ENCODE measurements at places on chromosomes 16 and 17.

- DNase-seq: no peak
Measured at GRCh38 chr17:81840826-81841778, 6.3 kb upstream of the PPP1R27 start.

DNA sequence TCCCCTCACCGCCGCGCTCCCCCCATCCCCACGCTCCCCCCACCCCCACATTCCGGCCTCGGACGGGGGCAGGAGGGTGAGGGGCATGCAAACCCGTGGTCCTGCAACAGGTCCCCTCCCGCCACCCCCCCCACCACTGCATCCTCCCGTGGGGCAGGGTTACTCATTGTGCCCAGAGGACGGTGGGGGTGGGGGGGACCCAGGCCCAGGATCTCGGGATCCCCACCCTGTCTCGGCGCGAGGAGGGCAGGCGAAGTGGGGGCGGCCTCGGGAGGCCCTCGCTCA lies 8.5 kb downstream of the SLC22A31 start:
- no peak for DNase-seq

DNA sequence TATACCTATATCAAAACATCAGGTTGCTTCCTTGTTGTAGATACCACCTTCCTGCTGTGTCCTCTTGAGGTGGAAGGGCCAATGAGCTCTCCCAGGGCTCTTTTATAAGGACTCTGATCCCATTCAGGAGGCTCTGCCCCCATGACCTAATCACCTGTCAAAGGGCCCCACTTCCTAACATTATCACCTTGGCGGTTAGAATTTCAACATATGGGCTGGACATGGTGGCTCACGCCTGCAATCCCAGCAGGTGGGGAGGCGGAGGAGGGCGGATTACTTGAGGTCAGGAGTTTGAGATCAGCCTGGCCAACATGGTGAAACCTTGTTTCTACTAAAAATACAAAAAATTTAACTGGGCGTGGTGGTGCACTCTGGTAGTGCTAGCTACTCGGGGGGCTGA lies 86.4 kb downstream of the HAPSTR1 start:
- DNase-seq: no peak

DNA sequence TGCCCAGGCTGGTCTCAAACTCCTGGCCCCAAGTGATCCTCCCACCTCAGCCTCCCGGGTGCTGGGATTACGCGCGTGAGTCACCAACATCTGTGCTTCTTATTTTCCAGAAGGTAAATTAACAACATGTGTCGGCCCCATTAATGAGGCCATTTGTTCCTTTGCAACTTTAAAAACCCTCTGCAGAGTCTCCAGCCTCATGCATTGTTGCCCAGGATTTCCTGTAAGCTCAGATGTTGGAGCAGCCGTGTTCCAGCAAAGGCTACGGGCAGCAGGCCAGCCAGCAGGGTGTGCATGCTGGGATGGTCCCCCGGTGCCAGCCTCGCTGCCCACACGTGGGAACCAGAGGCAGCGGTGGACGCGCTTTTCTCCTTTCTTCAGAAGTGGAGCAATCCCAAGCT lies 19.1 kb upstream of the HEXD start:
- no peak for DNase-seq

GRCh38 chr17:46742565-46743270 lies 75.8 kb downstream of the WNT3 start:
- no peak for DNase-seq

DNA sequence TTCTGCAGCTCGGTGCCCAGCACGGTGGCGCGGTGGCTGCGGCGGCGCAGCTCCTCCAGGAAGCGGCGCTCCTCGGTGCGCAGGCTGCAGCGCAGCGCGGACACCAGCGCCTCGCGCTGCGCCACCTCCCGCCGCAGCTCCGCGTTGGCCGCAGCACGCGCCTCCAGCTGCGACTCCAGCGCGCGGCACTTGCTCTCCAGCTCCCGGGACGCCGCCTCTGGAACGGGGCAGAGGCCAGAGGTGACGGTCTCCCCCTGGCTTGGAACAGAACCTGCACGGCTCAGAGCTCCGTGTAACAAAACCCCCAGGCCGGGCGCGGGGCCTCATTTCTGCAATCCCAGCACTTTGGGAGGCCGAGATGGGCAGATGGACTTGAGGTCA lies 13.2 kb upstream of the CLUH start:
- no peak for DNase-seq

DNA sequence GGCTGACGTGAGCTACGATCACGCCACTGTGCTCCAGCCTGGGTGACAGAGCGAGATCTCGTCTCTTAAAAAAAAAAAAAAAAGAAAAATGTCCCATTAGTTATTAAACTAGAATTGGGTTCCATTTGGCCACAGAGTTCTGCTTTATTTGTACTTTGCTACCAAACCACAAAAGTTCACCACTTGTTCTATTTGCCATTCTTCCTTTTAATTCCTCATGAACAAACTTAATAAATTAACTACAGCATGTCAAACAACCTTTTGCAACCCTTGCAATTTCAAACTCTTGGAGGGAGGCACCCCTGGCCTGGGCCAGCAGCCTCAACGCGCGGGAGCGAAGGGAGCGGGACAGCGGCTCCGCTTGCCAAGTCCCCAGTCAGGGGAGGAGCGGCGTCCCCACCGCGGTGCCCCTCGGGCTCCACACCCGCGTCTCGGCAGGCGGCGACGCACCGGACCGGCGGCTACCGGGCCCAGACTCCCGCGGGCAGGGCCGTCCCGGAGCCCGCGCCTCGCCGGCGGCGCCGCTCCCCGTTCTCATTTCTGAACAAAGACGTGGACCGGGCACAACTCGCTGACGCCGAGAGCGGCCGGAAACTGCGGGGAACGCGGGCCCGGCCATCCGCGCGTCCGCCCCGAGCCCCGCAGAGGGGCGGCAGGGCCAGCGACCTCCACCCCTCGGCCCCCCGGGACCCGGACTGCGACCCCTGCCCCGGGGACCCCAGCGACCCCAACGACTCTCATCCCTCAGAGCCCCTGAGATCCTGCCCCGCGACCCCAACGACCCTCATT lies 775 bp downstream of the CYTH1 start:
- no peak for DNase-seq

DNA sequence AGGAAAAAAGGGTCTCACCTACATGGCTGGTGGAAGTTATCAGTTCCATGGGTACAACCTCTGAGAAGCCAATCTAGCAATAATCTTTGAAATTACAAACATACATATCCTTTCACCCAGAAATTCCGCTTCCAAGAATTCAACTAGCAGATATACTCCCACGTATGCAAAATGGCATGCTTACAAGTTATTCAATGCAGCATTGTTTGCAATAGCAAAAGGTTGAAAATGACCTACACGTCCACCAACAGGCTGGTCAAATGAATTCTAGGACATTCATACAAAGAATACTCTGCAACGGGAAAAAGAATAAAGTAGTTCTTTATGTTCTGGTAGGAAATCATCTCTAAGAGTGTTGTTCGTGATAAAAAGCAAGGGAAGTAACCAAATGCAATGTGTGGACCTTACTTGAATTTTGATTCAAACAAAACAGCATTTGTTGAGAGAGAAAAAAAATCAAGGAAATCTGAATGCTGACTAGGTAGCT lies 63.7 kb upstream of the NLK start:
- DNase-seq: no peak

DNA sequence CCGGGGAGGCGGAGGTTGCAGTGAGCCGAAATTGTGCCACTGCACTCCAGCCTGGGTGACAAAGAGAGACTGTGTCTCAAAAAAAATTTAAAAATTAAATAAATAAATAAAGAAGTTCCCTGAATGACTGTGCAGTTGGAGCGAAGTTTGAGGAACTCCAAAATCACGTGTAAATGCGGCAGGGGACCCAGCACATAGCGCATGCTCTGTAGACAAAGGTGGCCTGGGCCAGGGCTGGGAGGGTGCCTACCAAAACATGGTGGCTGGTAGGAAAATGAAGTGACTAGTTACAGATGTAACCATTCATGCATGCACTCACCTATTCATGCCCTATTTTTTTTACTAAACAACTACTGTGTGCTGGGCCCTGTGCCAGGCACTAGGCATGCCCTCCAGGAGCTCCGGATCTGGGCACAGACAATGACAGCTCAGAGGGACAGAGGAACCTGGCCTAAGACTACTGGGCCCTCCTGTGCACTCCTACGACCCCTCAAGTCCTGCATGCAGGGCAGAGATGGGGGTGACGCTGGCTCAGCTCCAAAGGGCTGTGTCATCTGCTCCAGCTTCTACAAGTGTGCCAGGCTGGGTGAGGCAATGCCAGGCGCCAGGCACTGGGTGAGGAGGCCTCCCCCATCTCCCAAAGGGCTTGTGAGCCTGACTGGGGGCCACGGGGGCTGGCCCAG lies 65.3 kb downstream of the RMI2 start:
- no peak for DNase-seq

- DNase-seq: no peak
Measured at GRCh38 chr17:80980397-80981061, 11.1 kb upstream of the CHMP6 start.

DNA sequence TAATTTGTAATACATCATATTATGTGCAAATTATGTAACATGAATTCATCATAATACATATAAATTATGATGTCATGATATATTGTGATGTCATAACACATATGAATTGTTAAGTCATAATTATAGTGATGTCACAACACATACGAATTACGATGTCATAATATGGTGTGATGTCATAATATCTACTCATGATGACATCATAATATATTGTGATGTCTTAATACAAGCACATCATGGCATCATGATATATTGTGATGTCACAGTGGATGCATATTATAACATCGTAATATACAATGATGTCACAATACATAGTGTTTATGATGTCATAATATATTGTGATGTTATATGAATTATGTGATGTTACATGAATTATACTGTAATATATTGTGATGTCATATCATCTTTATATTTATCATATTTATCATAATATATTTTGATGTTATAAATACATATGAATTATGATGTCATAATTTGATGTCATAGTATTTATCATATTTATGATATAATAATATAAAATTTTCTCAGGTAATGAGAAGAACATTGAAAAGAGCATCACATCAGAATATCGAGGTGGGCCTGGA lies 1793.0 kb downstream of the TP53TG3F start:
- DNase-seq: no peak

DNA sequence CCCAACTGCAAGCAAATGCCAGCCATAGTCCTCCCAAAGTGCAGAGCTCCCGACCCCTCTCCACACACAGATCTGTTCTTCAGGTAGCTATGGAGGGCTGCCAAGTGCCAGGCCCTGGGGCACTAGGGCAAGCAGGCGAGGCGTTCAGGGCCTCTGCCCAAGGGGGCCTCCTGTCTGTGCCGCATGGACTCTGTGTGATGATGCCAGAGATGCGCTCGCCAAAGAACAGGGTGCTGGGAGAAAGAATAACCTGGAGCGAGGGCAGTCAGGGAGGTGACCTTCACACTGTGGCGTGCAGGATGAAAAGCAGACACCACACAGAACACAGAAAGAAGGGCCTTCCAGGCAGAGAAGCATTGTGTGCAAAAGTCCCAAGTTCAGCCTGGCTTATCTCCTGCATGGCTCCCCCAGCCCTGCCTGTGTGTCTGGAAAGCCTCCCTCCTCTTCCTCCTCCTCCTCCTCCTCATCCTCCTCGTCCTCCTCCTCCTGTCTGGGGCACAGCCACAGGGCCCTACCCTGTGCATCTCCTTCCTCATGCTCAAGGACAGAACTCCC lies 44.2 kb downstream of the PEMT start:
- no peak for DNase-seq

GRCh38 chr16:80802138-80802537 lies 2.3 kb downstream of the CDYL2 start:
- no peak for DNase-seq

- DNase-seq: no peak
Measured at GRCh38 chr17:56978441-56979090, 635 bp downstream of the SCPEP1 start.

- DNase-seq: no peak
Measured at GRCh38 chr16:49356728-49357488, 16.7 kb upstream of the C16orf78 start.

- no peak for DNase-seq
Measured at GRCh38 chr17:8696906-8697305, 47.7 kb downstream of the CCDC42 start.

DNA sequence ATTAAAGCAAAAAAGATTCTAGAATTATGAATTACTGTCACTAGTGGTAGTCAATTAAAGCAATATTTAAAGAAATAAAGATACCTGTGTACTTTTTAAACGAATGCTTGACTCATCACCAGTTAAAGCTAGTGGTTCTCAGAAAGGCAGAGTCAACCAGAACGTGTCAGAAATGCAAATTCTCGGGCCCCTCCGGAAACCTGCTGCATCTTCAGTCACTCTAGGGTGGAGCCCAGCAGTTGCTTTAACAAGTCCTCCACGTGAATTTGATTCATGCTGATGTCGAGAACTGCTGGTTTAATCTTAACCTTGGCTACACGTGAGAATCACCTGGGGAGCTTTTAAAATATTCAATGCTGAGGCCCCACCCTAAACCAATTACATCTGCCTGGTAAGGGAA lies 169.8 kb upstream of the SDK2 start:
- DNase-seq: no peak

GRCh38 chr16:16052916-16053315 lies 103.5 kb downstream of the ABCC1 start:
- no peak for DNase-seq

- no peak for DNase-seq
Measured at GRCh38 chr17:60094754-60095153, 16.0 kb upstream of the HEATR6 start.

DNA sequence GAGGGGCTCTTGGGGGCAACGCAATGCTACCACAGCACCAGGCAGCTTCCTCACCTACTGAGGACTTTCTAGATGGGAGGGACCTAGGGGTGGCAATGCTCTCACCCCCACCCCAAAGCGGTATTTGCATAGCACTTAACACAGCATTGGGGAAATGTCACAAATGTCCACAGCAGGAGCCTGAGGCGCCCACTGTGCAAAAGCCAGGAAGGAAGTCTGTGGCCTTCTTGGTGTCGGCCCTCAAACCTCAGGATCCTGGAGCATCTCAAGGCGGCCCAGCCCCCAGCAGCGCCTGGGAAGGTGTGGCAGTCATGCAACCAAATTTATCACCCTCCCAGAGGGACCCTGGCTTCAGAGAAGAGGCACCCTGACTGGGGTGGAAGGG lies 45.3 kb downstream of the WNT3 start:
- no peak for DNase-seq

DNA sequence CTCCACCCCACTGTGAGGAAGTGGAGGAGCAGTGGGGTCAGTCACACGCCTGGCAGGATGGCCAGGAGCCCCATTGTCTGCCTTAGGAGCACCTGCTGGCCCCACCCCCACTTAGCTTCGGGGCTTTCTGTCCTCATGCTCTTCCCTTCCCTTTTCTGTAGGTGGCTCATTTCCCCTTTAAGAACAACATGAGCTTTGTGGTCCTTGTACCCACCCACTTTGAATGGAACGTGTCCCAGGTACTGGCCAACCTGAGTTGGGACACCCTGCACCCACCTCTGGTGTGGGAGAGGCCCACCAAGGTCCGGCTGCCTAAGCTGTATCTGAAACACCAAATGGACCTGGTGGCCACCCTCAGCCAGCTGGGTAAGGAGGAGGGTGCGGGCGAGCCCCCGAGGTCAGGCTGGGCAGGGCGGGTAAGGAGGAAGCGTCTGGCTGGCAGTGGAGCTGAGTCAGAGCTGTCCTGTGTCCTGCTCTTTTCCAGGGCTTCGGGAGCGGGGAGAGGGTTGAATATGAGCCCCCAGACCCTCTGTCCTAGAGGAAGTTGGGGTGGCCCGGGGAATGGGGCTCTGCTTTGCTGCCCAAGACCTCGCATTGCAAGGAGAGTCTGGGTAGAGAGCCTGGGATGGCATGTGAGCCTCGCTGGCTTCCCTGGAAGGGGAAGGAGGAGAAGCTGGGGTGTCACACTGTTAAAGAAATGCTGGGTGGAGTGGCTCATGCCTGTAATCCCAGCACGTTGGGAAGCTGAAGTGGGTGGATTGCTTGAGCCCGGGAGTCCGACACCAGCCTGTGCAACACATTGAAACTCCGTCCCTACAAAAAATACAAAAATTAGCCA lies 9.2 kb upstream of the SERPINF1 start:
- no peak for DNase-seq
